ENCODE measurements at places on chromosomes 11 and 22.
A peak's percentile ranks its signal among the peaks of the same experiment; 100 is the strongest.

- no peaks in the 10 kb centered on the region for H3K27me3 ChIP-seq
- H3K4me1 ChIP-seq = no peaks in the 10 kb centered on the region
- no peak for DNase-seq
- H3K27ac ChIP-seq = no peak overlapping the region
- no peak overlapping the region for H3K4me3 ChIP-seq
Observed at GRCh38 chr11:37978647-37979046, 1380.6 kb upstream of the RAG2 start.

DNA sequence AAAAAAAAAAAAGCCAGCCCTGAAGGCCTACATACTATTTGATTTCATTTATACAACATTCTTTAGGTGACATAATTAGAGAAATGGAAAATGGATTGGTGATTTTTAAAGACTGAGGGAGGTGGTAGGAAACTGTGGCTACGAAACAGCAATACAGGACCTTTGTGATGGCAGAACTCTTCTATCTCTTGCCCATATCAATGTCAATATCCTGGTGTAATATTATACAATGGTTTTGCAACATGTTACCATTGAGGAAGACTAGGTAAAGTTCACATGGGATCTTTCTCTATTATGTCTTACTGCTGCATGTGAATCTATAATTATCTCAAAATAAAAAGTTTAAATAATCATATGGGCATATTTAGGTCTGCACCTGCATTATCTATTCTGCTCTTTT lies 371.2 kb downstream of the ETS1 start:
- H3K36me3 ChIP-seq = no peaks in the 10 kb centered on the region
- H3K4me3 ChIP-seq = no peak overlapping the region
- no peak for DNase-seq
- H3K27ac ChIP-seq = no peak overlapping the region
- H3K4me1 ChIP-seq = no peaks in the 10 kb centered on the region
- no peaks in the 10 kb centered on the region for H3K27me3 ChIP-seq

GRCh38 chr22:45072322-45072903 lies 62.6 kb upstream of the PHF21B start:
- no peak overlapping the region for H3K27ac ChIP-seq
- DNase-seq = no peak
- H3K4me3 ChIP-seq = no peak overlapping the region
- H3K27me3 ChIP-seq = peaks cover 74% of the 10 kb centered on the region
- H3K4me1 ChIP-seq = no peaks in the 10 kb centered on the region

DNA sequence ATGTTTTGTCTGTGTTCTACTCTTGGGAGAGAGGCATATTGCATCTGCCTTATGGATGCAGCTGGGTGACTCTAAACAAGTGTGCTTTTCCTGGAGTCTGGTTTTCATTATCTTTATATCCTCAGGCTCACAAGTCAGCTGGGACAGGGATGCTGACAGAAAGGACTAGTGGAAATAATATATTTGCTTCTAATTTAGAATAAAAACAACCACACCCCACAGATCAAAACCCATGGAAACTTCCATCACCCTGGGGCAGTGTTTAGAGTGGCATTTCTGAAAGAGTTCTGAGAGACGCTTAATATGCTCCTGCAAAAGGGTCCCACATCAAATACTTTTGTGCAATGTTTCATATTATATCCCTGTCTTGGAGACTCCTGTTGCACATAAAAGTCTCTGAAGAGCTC lies 20.8 kb downstream of the KCNE3 start:
- H3K36me3 ChIP-seq = no peaks in the 10 kb centered on the region
- no peak overlapping the region for H3K27ac ChIP-seq
- no peak for DNase-seq
- no peak overlapping the region for H3K4me3 ChIP-seq
- H3K4me1 ChIP-seq = peaks cover 10% of the 10 kb centered on the region

DNA sequence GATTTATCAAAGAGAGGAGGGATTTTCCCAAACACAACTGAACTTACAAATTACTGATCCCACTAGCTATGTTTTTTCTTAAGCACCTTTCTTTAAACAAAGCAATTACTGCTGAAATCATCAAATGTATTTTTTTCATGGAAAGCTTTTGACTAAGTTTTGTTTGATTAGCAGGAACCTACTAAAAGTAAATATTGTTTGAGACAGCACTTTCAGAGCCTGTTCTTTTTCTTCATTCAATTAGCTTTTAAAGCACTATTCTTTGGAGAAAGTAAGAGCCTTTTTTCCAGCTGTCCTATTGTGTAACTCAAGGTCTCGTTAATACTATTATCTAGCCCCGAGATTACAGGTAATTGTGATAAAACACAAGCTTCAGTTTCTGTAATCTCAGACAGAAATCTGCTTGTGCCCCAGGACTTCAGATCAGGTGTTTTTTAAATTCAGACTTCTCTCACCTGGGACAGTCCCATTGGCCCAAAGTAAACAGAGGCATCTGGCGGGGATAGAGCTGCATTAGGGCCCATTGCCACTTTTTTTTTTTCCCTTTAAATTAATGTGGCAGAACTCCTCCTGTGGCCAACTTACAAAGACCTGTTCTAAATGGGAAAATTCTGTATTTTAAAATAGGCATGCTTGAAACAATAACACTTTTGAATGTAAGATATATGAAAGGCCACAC lies 11.0 kb downstream of the CSTPP1 start:
- H3K4me1 ChIP-seq = peaks cover 37% of the 10 kb centered on the region
- no peaks in the 10 kb centered on the region for H3K36me3 ChIP-seq
- H3K27ac ChIP-seq = peak overlapping the region; percentile 45
- no peaks in the 10 kb centered on the region for H3K27me3 ChIP-seq
- H3K4me3 ChIP-seq = no peak overlapping the region

DNA sequence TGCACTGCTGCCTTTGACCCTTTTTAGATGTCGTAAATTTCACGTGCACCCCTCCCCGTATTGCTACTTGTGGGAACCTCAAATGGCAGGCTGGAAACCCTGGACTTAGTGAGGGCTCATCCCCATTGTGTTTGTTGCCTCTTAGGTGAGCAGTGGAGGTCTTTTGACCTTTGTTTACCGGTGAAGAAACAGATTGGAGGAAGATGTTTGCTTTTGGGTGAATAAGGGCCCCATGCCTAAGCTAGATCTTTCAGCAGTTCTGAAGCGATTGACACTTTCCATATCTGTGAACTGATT lies 782 bp downstream of the SMARCB1 start:
- H3K27ac ChIP-seq = peak overlapping the region; percentile 100
- H3K36me3 ChIP-seq = peaks cover 13% of the 10 kb centered on the region
- DNase-seq = no peak
- H3K27me3 ChIP-seq = no peaks in the 10 kb centered on the region
- peak overlapping the region; percentile 85 for H3K4me3 ChIP-seq

DNA sequence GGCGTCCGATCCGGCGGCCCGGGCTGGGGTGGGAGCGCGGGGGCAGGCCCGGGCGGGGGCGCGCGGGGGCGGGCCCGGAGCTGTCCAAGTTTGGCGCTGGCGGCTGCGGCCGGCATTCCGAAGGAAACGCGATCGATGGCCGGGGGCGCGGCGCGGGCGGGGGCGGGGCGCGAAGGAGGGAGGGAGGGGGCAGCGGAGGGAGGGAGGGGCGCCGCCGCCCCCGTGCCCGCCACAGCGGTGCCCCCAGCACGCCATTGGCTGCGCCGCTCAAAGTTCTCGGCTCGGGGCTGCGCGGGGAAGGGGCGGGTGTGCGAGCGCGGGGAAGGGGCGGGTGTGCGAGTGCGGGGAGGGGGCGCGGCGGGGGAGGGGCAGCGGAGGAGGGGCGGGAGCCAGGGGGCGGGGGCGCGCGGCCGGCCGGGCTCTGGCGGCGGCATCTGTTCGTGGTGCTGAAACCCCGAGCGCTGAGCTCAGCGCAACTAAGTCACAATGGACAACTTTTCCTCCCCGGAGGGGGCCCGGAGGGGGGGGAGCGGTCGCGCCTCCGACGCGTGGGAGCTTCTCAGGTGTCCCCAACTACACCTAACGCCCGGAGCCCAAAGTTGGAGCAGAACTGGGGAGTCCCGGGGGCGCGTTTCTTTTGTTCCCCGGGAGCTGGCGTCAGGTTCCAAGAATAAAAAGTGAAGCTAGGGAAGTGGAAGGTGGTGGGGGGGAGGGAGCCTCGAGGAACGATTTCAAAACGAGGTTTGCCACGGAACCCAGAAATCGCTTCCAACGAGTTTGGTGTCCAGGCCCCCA lies 2.2 kb downstream of the PHF21B start:
- no peak for DNase-seq
- H3K4me3 ChIP-seq = peak overlapping the region; percentile 70
- peaks cover 89% of the 10 kb centered on the region for H3K27me3 ChIP-seq
- H3K4me1 ChIP-seq = peaks cover 38% of the 10 kb centered on the region
- H3K27ac ChIP-seq = peak overlapping the region; percentile 49
- H3K36me3 ChIP-seq = no peaks in the 10 kb centered on the region

GRCh38 chr11:77003963-77004362 lies 30.2 kb upstream of the B3GNT6 start:
- H3K4me1 ChIP-seq = no peaks in the 10 kb centered on the region
- no peaks in the 10 kb centered on the region for H3K36me3 ChIP-seq
- no peak overlapping the region for H3K27ac ChIP-seq
- no peaks in the 10 kb centered on the region for H3K27me3 ChIP-seq

GRCh38 chr22:46010207-46010867 lies 33.4 kb upstream of the WNT7B start:
- H3K4me3 ChIP-seq = no peak overlapping the region
- H3K27me3 ChIP-seq = no peaks in the 10 kb centered on the region
- H3K36me3 ChIP-seq = no peaks in the 10 kb centered on the region

- no peaks in the 10 kb centered on the region for H3K36me3 ChIP-seq
- no peaks in the 10 kb centered on the region for H3K27me3 ChIP-seq
- peak within 1 kb of the TSS; percentile 88 for H3K27ac ChIP-seq
Observed at GRCh38 chr11:66316849-66317251, at the start of gene CD248. CD248 (minus strand) TSS chr11:66317044; CDS start chr11:66317027, 17 bp downstream.

- DNase-seq = no peak
- H3K4me3 ChIP-seq = no peak overlapping the region
- no peak overlapping the region for H3K27ac ChIP-seq
- H3K36me3 ChIP-seq = no peaks in the 10 kb centered on the region
- peaks cover 6% of the 10 kb centered on the region for H3K4me1 ChIP-seq
Observed at GRCh38 chr11:22431106-22431505, 92.9 kb downstream of the SLC17A6 start.

- H3K4me3 ChIP-seq = no peak overlapping the region
- no peak for DNase-seq
- H3K27ac ChIP-seq = no peak overlapping the region
- no peaks in the 10 kb centered on the region for H3K36me3 ChIP-seq
- H3K27me3 ChIP-seq = no peaks in the 10 kb centered on the region
Observed at GRCh38 chr11:4019891-4020290, 74.7 kb upstream of the RRM1 start.

GRCh38 chr22:38728871-38729796 lies 23.4 kb downstream of the GTPBP1 start:
- DNase-seq = no peak
- no peaks in the 10 kb centered on the region for H3K27me3 ChIP-seq
- H3K4me1 ChIP-seq = peaks cover 30% of the 10 kb centered on the region
- no peak overlapping the region for H3K4me3 ChIP-seq

DNA sequence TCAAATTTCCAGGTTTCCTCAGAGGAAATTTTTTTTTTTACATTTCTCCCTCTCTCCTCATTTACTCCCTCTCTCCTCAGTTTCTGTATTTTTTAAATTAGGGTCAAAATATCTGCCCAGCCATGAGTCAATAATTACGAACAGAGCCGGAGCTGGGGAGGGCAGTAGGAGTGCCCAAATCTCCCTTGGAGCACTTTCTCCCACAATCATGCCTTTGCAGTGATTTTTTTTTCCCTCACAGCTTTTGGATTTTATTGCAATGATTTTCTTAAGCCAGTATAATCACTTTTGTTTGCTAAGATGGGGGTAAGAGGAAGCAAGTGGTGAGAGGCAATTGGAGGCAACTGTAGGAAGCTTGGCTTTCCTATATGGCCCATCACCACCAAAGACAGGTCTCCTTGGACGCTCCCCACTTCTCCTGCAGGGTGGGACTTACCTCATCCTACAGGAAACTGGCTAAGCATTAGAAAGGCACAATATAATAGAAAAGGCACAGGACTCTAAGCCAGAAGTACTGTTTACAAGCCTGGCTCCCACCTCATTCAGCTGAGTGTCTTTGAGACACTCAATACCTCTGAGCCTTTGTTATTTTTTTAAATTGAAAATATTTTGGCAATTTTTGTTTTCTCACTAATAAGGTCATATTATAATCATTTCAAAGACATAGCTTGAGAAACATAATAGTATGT lies 192.6 kb upstream of the PITPNB start:
- H3K27ac ChIP-seq = no peak overlapping the region
- peaks cover 6% of the 10 kb centered on the region for H3K4me1 ChIP-seq

DNA sequence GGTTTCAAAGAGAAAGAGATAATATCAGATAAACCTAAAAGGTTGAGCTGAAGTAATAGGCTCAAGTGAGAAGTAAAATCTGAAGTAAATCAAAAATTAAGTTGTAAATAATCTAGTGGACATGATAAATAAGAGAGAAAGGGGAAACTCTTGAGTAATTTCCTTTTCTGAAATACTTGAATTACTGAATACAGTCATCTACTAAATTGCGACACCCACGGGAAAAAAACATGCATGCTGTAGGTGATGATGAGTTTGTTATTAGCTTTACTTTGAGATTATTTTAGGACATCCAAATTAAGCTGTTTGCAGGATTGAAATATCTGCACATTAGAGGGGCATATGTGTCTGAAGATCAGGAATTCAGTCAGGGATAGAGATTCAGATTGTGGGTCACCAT lies 50.0 kb upstream of the CARD18 start:
- H3K4me1 ChIP-seq = no peaks in the 10 kb centered on the region
- no peak for DNase-seq
- H3K36me3 ChIP-seq = no peaks in the 10 kb centered on the region

GRCh38 chr11:65589444-65590239 lies 6.0 kb downstream of the KCNK7 start:
- peak overlapping the region; percentile 34 for H3K27ac ChIP-seq
- DNase-seq = no peak
- peaks cover 64% of the 10 kb centered on the region for H3K36me3 ChIP-seq
- H3K27me3 ChIP-seq = no peaks in the 10 kb centered on the region
- no peak overlapping the region for H3K4me3 ChIP-seq

DNA sequence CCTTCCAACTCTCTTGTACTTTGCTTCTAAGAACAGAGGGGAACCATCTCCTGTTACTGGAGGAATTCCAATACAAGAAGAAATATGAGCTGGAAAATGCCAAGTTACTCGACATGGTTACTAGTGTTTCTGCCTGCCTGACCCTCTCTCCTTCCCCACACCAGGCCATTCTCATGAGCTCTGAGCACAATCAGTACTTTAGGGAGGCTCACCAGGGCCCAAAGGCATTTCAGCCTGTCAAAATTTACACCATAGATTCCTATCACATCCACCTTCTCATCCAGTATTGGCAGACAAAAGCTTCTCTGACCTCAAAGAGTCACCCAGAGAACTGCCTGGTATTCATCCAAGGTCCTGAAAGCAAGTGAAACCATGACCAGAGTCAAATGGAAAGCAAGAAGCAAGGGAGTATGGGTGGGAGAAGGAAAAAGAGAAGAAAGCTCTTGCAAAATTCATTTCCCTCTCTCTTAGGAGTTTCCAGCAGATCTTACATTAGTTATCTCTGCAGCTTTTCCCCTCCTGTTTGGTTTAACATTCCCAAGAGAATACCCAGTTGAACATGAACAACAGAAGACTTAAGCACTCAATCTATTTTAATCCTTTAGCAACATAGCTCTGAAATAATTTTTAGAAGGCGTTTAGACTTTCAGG lies 58.7 kb upstream of the NCAM1 start:
- H3K4me1 ChIP-seq = no peaks in the 10 kb centered on the region
- DNase-seq = peak; percentile 66
- H3K4me3 ChIP-seq = no peak overlapping the region

Measured in stomach (tissue), 19 donors.